AG10803 (cell line): ENCODE measurements at places on chromosomes 3 and 15.

- DNase-seq: no peak
Observed at GRCh38 chr3:119346076-119346496, 51.9 kb downstream of the ARHGAP31 start.

GRCh38 chr3:123152687-123153086, 49.1 kb upstream of the SEC22A start:
- DNase-seq: no peak

- DNase-seq: peak; percentile 93
Observed at GRCh38 chr15:48617619-48618018, 27.9 kb downstream of the FBN1 start.

- DNase-seq: no peak
Observed at GRCh38 chr3:12687948-12688347, 24.0 kb upstream of the RAF1 start.

GRCh38 chr3:152610622-152611021, 224.3 kb upstream of the P2RY1 start:
- DNase-seq: no peak

DNA sequence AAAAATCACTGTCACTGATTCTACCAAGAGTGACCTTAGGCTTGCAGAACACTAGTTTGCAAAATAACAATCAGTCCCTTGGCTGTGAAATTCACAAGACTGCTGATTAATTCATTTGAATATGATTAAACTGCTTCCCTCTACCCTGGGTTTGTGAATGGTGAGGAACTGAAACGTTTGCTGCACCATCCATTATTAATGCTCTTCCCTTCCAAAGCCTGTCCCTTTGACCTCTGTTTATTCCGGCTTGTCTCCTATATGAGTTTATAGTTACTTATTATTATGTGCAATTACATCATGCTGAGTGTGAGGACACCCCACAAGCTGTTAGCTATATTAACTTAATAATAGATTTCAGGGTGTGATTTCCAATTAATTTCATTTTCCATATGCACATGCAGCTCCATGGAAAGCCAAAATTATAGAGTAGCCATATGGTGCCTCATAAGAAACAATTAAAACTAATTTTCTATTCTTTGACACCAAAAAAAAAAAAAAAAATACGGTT, 96.5 kb downstream of the SUCLG2 start:
- DNase-seq: no peak

DNA sequence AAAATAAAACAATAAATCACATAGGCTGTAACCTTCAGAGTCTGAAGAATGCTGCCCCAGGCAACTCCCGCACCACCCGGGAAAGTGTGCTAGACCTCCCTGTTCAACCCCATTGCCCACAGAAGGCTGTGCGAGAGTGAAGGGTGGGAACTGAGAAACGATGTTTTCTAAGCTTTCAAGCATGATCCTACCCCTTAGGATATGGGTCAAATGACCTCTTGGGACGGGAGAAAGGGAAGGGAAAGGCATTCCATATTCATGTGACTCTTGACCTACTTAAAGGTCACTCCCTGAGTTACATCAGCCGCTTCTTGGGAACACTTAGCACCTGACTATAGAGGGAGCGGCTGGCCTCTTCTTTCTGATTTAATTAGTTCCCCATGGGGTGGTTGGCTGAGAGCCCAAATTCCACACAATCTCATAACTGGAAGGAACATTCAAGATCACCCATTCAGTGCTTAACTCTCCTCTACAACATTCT, 114.7 kb upstream of the SLC24A5 start:
- peak; percentile 22 for DNase-seq

DNA sequence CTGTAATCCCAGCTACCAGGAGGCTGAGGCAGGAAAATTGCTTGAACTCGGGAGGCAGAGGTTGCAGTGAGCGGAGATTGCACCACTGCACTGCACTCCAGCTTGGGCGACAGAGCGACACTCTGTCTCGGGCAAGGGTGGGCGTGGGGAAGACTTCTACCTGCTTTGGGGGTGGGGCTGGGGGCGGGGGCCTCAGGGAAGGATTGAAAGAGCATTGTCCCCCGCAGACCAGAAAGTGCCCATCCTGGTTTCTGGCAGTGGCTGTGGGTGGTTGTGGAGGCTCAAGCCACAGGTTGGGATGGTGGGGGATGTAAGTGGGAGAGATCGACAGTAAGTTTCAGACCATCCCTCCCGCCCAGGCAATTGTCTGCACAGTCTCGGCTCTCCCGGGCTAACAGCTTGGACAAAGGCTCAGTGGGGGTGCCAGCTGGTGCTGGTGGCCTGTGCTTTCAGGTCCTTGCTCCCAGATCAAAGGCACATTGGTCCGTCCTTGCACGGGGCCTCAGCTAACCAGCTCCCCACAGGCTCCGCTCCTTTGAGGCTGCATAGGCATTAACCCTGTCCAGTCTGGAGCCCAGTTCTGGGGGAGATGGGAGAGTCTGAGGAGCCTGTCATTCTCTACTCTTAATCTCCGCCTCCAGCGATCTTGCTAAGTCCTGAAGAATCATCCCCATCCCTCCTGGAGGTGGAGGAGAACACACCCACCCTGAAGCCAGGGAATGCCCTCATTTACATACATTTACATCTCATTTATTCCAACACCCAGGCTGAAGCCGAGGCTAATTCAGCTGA, 8.6 kb downstream of the SCN5A start:
- DNase-seq: no peak

DNA sequence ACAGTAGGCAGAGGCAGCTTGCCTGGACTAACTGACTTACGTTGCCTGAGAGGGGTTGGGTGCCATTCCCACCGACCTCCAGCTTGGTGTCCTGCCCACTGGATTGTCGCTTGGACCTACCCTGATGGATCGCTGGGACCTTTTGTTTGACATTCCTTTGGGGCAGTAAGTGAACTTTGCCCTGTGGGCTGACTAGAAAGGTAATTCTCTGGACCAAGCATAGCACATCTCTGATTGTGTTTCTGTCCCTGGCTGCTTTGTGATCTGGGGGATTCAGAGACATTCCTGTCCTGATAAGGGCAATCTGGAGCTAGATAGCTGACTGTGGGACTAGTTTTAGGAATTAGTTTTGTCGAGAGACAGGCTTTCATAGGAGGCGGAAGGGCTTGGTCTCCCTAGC, 19.5 kb upstream of the IFT57 start:
- DNase-seq: no peak

- DNase-seq: no peak
Observed at GRCh38 chr15:28962851-28963710, 77.3 kb downstream of the APBA2 start.

- no peak for DNase-seq
Observed at GRCh38 chr15:58405865-58406264, 25.9 kb upstream of the LIPC start.

GRCh38 chr3:100106094-100106493, 8.2 kb downstream of the FILIP1L start:
- no peak for DNase-seq

- DNase-seq: peak; percentile 97
Observed at GRCh38 chr3:86982883-86983282, 8.1 kb downstream of the VGLL3 start.

GRCh38 chr3:73493543-73494308, 131.0 kb downstream of the PDZRN3 start:
- peak; percentile 83 for DNase-seq

GRCh38 chr3:178238179-178238578, 298.1 kb upstream of the KCNMB2 start:
- no peak for DNase-seq

GRCh38 chr15:75785771-75786574, 57.3 kb upstream of the UBE2Q2 start:
- no peak for DNase-seq

DNA sequence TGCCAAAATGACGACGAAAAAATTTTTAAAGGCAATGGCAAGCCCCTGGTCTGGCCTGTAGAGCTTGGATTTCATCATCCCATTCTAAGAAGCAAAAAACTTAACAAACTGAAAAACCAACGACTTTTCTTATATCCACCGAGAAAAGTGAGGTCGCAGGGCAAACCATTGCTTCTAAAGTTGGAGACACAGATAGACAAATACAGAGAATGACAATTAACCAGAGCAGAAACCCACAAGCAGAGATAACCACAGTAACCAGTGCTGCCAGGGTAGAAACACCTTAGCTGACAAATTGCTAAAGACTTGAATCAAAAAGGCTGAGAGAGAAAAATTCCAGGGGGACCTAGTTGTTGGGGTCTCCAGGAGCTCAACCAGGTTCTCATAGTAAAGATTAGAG, 386.5 kb upstream of the SGO1 start:
- DNase-seq: no peak

DNA sequence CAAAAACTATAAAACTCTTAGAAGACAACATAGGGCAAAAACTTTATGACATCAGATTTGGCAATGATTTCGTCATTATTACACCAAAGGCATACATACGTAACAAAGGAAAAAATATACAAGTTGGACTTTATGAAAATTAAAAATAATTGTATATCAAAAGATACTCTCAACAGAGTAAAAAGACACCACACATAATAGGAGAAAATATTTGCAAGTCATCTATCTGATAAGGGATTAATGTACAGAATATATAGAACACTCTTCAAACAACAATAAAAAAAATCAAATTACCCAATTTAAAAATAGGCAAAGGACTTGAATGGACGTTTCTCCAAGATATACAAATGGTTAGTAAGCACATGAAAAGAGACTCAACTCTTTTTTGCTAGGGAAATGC, 77.5 kb downstream of the RPL39L start:
- no peak for DNase-seq

DNA sequence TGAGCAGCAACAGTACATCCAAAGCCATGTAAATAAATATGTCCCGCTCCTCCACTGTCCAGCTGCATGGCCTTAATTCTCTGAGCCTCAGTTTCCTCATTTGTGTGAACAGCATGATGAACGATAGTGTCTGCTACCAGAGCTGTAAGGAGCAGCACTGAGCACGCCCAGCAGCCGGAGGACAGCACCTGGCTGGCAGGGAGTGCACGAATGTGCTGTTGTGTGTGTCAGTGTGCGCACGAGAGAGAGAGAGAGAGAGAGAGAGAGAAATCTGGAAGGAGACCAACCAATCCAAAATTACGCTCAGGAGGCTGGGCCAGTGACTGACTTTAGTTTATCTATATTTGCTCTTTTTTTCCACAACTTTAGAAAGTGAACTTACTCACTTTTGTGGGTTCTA, 26.6 kb upstream of the PLXNA1 start:
- DNase-seq: no peak

- DNase-seq: no peak
Observed at GRCh38 chr3:88150371-88150770, 612 bp downstream of the C3orf38 start.

DNA sequence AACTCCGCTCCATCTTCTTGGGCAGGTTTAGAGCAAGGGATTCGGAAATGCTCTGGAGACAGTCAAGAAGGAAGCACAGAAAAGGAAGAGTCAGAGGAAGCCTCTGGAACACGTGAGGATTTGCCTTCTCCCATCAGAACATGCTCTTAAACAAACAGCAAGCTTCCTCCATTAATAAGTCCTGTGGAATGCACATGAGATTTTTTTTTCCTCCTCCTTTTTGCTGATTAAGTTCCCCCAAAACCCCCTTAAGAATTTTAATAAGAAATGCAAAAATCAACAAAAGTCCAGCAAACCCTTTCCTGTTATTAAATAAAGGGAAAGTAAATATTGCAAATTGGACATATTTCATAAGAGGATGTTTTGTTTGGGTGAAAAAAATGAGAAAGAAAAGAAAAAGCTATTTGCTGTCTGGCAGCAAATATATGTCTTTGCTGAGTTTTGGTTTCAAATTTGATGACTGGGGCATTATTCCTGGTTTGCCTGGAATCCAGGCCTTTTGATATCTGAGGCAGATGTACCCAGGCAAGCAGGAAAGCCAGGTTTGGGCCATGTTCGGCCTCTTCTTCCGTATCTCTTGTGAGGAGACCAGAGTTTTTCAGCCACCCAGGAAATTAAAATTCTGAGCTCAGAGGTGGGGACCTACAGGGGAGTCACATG, 7.9 kb upstream of the TSEN2 start:
- peak; percentile 53 for DNase-seq

- peak; percentile 39 for DNase-seq
Observed at GRCh38 chr15:74631935-74632560, 16.4 kb downstream of the CLK3 start.

DNA sequence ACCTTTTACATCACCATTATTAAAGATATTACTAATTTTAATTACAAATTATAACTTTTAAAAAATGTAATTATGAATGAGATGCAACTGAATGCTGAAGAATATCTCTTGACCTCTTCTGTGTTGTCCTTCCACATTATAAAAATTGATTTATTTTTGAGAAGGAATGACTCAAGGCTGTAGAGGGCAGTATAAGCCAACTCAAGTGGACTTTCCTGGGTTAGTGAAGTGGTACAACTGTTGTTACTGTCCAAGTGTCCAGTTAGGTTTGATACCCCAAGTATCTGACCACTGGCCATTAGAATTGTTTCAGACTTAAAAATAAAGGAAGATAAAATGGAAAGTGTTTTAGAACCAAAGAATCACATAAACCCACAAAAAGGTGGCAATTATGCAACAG, 51.9 kb downstream of the BBX start:
- DNase-seq: peak; percentile 36

- DNase-seq: no peak
Observed at GRCh38 chr3:171358181-171358880, 101.9 kb downstream of the TNIK start.

DNA sequence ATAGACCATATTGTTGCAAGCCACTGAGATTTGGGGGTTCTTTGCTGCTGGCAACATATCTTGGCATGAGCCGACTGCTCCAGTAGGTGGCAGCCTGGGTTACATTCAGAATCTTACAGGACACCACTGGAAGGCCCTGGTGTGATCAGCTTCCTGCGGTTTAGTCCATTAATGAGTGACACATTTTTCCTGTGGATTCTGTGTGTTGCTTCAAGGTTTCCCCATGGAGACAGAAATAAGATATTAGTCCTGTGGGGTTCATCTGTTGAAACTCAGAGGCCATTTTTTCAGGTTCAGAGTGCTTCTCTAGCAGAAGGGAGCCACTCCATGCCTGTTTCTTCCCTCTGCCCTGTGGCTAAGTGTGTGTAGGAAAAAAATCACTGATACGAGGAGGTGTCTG, 116.2 kb downstream of the MFSD1 start:
- peak; percentile 90 for DNase-seq

DNA sequence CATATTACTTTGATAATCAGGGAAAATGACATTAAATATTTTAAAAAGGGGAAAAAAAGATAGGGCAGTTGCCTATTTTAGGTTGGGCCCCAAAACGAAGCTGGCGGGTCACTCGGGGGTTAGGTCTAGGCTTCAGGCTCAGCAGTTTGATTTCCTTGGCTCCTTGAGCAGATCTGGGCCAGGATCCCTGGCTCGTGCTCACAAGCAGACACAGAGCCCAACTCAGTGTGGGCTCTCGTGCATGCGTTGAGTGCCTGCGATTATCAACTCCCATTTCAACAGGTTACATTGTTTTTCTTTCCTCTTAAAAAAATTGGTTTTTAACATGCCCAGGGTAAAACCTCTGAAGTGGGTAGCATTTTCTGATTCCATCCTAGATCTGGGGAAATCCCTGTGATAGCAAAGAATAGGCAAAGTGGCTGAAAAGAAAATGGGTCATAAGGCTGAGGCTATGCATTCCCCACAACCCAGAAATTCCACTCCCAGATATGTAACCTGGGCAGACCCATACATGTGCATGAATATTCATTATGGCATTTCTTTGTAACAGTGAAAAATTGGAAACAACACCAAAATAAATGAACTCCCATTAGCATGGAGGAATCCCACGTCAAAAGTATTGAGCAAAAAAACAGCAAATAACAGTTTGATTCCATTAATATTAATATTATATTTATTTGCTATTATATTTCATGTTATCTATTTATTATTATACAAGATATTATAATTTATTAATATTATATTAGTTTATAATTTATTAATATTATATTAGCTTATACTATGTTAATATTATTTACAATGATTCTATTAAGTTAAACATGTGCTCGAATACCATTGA, 27.8 kb downstream of the FAM43A start:
- DNase-seq: no peak

- DNase-seq: no peak
Observed at GRCh38 chr15:98501192-98501591, 147.1 kb upstream of the IGF1R start.
